ENCODE measurements at places on chromosomes 4 and X.

- no peaks in the 10 kb centered on the region for H3K27me3 ChIP-seq
- no peak overlapping the region for H3K4me3 ChIP-seq
- no peaks in the 10 kb centered on the region for H3K4me1 ChIP-seq
- H3K27ac ChIP-seq, result no peak overlapping the region
These were observed 2375.1 kb upstream of the AGA start for GRCh38 chr4:179817317-179817716.

GRCh38 chrX:110397904-110398303 is 39.3 kb downstream of the RTL9 start:
- H3K4me3 ChIP-seq, result no peak overlapping the region

DNA sequence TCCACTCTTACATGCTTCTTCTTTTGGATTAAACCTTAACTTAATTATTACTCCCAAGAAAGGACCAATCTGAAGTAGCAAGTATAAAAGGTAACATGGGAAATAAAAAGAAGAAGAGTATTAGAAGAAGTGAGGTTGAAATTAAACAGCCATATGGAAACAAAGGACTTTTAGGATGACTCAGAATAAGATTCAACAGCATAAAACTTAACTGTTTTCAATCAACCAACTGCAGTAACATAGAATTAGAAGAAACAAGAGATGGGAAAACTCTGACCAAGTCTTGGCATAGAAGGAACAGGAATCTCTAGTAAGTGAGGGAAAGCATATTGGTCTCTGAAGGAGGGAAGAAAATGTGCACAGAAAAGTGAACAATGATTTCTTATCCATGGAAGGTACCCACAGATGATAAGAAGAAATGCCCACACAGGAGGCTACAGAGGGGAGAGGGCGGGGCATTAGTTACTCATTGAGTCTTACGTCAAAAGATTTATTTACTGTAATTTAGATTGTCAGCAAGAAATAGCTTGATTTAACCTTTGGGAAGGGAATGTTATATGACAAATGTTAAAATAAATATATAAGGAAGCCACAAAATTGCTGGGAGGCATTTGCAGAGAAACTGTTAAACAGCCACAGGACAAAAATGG is 177.3 kb downstream of the BANK1 start:
- no peaks in the 10 kb centered on the region for H3K36me3 ChIP-seq
- H3K27me3 ChIP-seq, result peaks cover 14% of the 10 kb centered on the region
- H3K4me1 ChIP-seq, result peaks cover 4% of the 10 kb centered on the region

GRCh38 chr4:28449085-28449484 is 1588.4 kb downstream of the STIM2 start:
- no peak overlapping the region for H3K27ac ChIP-seq
- H3K27me3 ChIP-seq, result no peaks in the 10 kb centered on the region
- no peaks in the 10 kb centered on the region for H3K4me1 ChIP-seq
- H3K36me3 ChIP-seq, result no peaks in the 10 kb centered on the region

- no peak overlapping the region for H3K4me3 ChIP-seq
- no peak overlapping the region for H3K27ac ChIP-seq
- no peaks in the 10 kb centered on the region for H3K36me3 ChIP-seq
- DNase-seq, result no peak
- H3K27me3 ChIP-seq, result no peaks in the 10 kb centered on the region
These were observed 251.1 kb upstream of the TEX13A start for GRCh38 chrX:105471597-105471996.

DNA sequence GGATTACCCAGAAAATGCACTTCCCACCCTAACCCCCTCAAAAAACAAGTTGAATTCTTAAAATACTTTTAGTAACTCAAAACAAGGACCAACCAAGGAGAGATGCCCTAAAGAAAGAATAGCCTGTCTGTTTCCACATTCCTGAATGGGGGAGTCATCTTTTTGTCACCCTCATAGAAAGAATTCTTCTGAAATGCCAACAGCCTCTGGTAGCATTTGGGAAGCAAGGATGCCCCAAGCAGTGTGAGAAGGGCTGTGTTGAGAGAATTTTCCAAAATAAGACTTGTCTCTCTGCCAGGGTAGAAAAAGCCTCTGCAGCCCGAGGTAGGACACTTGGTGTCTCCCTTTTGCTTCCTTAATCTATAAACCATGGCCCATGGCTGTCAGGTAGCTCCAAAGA is 173.1 kb upstream of the VCX3A start:
- H3K27me3 ChIP-seq, result no peaks in the 10 kb centered on the region
- no peaks in the 10 kb centered on the region for H3K36me3 ChIP-seq
- DNase-seq, result no peak
- H3K4me1 ChIP-seq, result no peaks in the 10 kb centered on the region
- no peak overlapping the region for H3K4me3 ChIP-seq

DNA sequence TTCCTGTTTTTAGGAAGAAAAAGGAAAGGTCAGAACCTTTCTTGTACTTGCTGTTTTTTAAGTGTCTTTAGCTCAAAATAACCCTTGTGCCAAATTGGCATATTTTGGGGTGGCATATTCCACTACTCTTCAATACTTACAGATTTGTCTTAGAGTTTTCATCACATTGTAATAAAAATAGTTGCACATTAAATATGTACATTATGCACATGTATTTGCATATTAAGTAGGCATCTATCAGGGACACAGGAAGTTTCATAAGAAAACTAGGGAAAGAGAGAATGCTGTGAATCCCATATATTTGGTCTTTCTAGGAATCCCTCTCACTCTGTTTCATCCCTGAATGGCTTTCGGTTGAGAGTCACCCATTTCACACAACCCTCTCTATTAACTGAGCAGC is 139.6 kb downstream of the LARP7 start:
- no peak overlapping the region for H3K27ac ChIP-seq
- H3K4me3 ChIP-seq, result no peak overlapping the region
- H3K36me3 ChIP-seq, result no peaks in the 10 kb centered on the region
- H3K27me3 ChIP-seq, result peaks cover 6% of the 10 kb centered on the region
- H3K4me1 ChIP-seq, result no peaks in the 10 kb centered on the region
- no peak for DNase-seq

- DNase-seq, result no peak
- peaks cover 13% of the 10 kb centered on the region for H3K27me3 ChIP-seq
- no peaks in the 10 kb centered on the region for H3K36me3 ChIP-seq
- peaks cover 2% of the 10 kb centered on the region for H3K4me1 ChIP-seq
- H3K4me3 ChIP-seq, result no peak overlapping the region
These were observed 46.4 kb upstream of the VEGFD start for GRCh38 chrX:15430584-15430983.

GRCh38 chrX:55450259-55450658 is 1.7 kb upstream of the MAGEH1 start:
- DNase-seq, result no peak
- H3K4me3 ChIP-seq, result no peak overlapping the region
- no peak overlapping the region for H3K27ac ChIP-seq
- peaks cover 7% of the 10 kb centered on the region for H3K4me1 ChIP-seq
- H3K27me3 ChIP-seq, result no peaks in the 10 kb centered on the region
- no peaks in the 10 kb centered on the region for H3K36me3 ChIP-seq

DNA sequence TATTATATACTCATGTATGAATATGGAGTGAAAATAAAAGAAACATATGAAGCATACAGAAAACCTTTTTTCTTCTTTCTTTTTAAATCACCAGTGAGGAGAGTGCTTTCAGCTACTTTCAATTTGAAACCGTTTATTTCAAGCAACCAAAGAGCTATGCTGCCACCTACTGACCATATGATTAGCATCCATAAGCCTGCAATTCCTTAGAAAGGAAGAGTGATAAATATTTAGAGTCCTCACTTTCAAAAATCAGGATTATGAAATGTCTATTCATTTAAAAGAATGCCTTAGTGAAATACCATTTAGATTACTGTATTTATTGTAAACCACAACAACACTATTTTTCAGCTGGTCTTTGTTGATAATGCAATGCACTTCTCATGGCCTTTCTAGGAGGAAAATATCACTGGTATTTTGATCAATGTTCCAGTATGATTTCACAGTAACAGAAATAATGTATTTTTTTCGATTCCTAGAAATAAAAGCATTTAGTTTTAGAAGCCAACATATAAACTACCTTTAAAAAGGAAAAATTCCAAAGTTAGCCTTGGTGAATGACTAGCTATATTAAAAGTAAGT is 667.6 kb downstream of the PCDH18 start:
- no peak for DNase-seq
- H3K4me3 ChIP-seq, result no peak overlapping the region
- no peaks in the 10 kb centered on the region for H3K4me1 ChIP-seq
- H3K27me3 ChIP-seq, result no peaks in the 10 kb centered on the region
- H3K36me3 ChIP-seq, result no peaks in the 10 kb centered on the region
- H3K27ac ChIP-seq, result no peak overlapping the region

- H3K36me3 ChIP-seq, result peaks cover 3% of the 10 kb centered on the region
- H3K27ac ChIP-seq, result no peak overlapping the region
- peaks cover 21% of the 10 kb centered on the region for H3K4me1 ChIP-seq
- no peak for DNase-seq
- no peaks in the 10 kb centered on the region for H3K27me3 ChIP-seq
- no peak overlapping the region for H3K4me3 ChIP-seq
These were observed 73.5 kb downstream of the ANXA3 start for GRCh38 chr4:78625073-78625472.

DNA sequence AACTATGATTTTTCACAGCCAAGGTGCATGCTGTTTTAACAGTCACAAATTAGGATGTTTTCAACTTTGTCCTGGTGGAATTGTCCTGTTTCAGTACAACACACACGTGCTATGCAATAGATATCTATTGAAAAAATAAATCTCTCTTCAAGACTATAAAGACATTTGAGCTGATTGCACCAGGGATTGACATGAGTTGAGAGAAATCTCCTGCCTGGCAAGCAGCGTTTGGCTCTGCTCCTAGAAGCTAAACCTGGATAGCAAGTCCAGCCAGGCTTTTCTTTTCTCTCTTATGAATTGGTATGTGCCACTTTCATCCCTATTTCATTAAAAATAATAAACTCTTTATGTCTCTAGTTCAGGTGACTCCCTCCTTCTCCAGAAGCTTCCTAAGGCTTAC is 16.6 kb upstream of the NPNT start:
- H3K4me3 ChIP-seq, result no peak overlapping the region
- H3K27me3 ChIP-seq, result peaks cover 9% of the 10 kb centered on the region
- H3K27ac ChIP-seq, result no peak overlapping the region
- no peak for DNase-seq
- no peaks in the 10 kb centered on the region for H3K36me3 ChIP-seq

- peaks cover 31% of the 10 kb centered on the region for H3K27me3 ChIP-seq
- no peak overlapping the region for H3K27ac ChIP-seq
- peaks cover 6% of the 10 kb centered on the region for H3K4me1 ChIP-seq
- no peak overlapping the region for H3K4me3 ChIP-seq
These were observed 2.5 kb upstream of the GABRA2 start for GRCh38 chr4:46392421-46392820.

GRCh38 chr4:120683897-120684540 is 238.5 kb downstream of the PRDM5 start:
- no peak for DNase-seq
- no peak overlapping the region for H3K27ac ChIP-seq
- H3K27me3 ChIP-seq, result peaks cover 2% of the 10 kb centered on the region
- H3K4me3 ChIP-seq, result no peak overlapping the region
- no peaks in the 10 kb centered on the region for H3K36me3 ChIP-seq
- no peaks in the 10 kb centered on the region for H3K4me1 ChIP-seq

DNA sequence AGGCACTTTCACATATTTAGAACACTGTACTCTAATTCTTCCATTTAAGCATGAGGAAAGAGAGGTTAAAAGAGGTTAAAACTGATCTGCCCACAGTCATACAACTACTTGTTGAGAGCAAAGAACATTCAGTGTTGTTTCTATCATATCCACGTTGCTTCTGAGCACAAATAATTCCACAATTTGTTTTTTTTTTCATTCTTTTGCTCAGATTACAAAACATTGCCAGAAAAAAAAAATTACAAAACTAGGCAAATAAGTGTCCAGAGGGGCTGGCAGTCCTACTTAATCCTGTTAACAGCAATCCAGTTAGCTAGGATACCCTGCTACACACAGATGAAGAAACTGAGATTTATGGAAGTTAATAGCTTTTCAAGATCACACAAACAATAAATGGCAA is 6.3 kb upstream of the USP53 start:
- no peak overlapping the region for H3K27ac ChIP-seq
- peaks cover 3% of the 10 kb centered on the region for H3K27me3 ChIP-seq
- H3K36me3 ChIP-seq, result no peaks in the 10 kb centered on the region
- H3K4me1 ChIP-seq, result peaks cover 13% of the 10 kb centered on the region

- DNase-seq, result no peak
- H3K27ac ChIP-seq, result no peak overlapping the region
- H3K4me3 ChIP-seq, result no peak overlapping the region
- H3K27me3 ChIP-seq, result no peaks in the 10 kb centered on the region
- H3K36me3 ChIP-seq, result no peaks in the 10 kb centered on the region
These were observed 326.8 kb downstream of the RPA4 start for GRCh38 chrX:97210501-97210900.

Measured in activated naive CD8-positive, alpha-beta T cell treated with anti-CD3 and anti-CD28 coated beads, Interleukin-2, amount 10 ng/mL, durations not matched to agents 7 days and 5 days (primary cell).